Stimulated activated CD4-positive, alpha-beta T cell treated with anti-CD3 and anti-CD28 coated beads, Interleukin-15, amount 100 ng/mL, for 24 hours (primary cell): ENCODE measurements at places on chromosomes 3 and 15.
A peak's percentile ranks its signal among the peaks of the same experiment; 100 is the strongest.

DNA sequence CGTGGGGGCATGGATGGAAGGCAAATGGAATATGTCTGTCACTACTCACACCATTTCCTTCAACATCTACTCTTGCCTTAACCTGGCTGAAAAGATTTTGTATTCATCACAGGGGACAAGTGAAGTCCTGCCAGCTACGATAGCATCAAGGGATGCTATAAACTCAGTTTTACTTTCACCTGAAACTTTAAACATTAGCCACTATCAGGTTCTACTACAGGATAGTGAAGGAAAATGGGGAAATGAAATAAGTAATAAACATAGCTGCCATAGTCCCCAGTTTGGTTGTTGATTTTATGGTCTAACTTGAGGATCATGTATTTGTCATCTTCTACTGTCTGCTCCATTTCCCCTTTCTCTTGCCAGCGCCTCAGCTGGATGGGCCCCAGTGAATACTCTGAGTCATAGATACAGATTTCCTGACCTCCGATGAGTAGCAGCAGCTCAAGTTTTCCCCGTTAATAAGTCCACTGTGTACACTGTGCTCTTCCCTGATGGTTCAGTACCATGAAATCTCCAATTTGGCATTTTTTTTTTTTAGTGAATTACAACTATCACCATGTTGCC, 338.2 kb upstream of the SLCO3A1 start:
- DNase-seq: no peak

DNA sequence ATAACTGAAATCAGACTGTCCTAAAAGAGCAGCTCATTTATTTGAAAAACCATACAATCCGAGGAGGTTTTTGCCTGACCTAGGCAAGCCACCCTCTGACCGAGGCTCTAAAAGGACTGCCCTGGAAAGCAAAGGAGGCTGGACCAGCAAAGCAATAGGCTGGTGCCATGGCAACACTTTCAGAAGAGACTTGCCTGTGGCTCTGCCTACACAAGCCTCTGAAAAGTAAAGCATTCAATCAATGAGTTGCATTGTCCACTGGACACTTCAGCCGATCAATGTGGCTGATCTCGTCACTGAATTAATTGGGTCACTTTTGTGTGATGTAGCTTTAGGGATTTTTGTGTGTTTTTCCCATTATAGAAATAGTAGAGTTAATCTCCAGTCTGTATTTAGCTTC, 99.1 kb upstream of the SEMA6D start:
- no peak for DNase-seq

GRCh38 chr3:127112796-127113570, 79.9 kb upstream of the PRR23E start:
- DNase-seq: no peak

DNA sequence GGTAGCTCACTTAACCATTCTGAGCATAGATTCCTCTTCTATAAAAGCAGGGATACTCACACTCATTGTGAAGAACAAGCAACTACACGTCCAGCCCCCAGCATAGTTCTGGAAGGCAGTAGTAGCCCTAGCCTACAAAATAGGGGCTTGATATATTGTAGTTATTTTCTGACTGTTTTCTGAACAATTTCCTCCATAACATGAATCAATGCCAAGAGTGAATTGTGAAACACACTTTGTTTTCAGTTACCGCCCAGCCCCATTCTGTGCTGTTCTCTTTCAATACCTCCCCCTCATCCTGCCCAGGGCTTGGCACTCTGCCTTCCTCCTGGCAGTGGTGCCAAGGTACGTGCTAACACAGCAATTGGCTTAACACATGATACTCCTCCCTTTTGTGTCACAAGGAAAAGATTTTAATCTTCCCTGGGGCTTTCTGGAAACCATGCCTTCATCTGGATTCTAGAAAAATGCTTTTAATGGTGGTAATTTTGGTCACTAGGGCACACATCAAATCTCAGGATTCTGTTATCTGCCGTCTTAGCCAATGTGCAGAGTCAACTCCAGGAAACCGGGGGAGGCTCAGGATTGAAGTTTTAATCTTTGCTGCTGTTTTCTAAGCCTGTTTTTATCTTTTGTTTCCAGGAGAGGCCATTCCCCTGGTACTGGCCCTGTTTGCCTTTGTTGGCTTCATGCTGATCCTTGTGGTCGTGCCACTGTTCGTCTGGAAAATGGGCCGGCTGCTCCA, 37.2 kb downstream of the IL20RB start:
- peak; percentile 15 for DNase-seq

- DNase-seq: no peak
Measured at GRCh38 chr3:66497985-66498671, 2.7 kb downstream of the LRIG1 start.

DNA sequence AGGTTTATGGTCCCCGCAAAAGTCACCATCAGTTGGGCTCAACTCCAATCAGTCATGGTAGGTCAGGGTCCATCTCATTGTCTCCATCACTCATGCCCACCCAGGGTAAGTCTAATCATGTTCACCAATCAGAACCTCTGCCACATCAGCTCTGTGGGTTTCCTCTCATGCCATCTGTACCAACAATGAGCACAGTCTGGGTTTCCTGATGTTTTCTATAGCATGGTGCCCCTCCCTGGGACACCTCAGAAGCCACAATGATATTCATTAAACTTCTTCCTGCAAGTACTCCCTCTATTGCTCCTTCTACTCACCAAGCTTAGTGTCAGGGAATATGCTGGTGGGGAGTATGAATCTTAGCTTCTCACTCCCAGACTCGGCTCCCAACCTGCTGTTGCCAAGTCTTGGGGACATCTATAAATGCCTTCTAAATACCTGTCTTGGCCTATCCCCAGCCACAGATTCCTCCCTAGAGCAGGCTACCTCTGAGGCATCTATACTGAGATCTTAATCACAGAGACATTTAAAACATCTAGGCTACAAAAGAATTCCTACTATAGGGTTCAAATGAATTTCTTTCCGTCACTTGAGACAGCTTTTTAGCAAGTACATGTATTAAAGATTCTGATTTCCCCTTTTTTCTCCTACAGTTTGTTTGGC, 5.0 kb upstream of the CCR2 start:
- DNase-seq: no peak

GRCh38 chr3:54232618-54233017, 110.3 kb downstream of the CACNA2D3 start:
- no peak for DNase-seq

GRCh38 chr15:33844186-33844585, 124.1 kb upstream of the CHRM5 start:
- DNase-seq: no peak

DNA sequence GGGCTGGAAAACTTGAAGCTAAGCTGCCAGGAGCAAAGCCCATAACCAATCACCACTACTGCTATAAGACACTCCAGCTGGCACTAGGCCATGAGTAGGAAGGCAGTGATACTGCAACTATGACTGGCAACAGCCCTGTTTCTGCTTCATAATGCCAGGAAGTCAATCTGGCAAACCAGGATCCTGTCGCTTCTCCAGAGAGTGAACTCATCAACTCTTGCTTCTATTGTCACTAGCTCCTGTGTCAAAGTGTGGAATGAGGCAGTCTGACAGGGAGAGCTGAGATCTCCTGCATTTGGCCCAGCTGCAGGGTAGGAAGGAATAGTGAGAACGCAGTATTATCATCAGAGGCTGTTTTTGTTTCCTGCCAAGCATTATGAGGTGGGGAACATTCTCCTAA, 105.3 kb downstream of the CTNNB1 start:
- DNase-seq: no peak

GRCh38 chr3:135889443-135889842, 76.1 kb upstream of the PPP2R3A start:
- no peak for DNase-seq

DNA sequence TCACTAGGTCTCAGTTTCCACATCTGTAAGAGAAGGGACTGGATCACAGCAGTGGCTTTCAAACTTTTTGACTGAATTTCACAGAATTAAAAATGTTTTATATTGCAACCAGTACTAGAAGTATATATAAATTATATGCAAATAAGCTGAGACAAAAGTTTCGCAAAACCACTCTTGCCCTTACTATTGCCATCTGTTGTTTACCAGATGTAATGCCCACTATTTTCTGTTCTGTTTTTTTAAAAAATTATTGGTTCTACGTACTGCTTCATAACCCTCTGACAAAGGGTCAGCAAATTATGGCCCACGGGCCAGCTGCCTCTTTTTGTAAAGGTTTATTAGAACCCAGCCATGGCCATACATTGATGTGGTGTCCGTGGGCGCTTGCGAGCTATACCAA, 44.8 kb downstream of the PDIA5 start:
- no peak for DNase-seq

- no peak for DNase-seq
Measured at GRCh38 chr3:64828276-64828675, 140.5 kb upstream of the ADAMTS9 start.

- peak; percentile 45 for DNase-seq
Measured at GRCh38 chr3:123576122-123576521, 8.7 kb downstream of the HACD2 start.

GRCh38 chr3:126466886-126467610, 8.6 kb downstream of the ZXDC start:
- DNase-seq: no peak

- no peak for DNase-seq
Measured at GRCh38 chr3:189446959-189447560, 184.1 kb upstream of the TP63 start.

DNA sequence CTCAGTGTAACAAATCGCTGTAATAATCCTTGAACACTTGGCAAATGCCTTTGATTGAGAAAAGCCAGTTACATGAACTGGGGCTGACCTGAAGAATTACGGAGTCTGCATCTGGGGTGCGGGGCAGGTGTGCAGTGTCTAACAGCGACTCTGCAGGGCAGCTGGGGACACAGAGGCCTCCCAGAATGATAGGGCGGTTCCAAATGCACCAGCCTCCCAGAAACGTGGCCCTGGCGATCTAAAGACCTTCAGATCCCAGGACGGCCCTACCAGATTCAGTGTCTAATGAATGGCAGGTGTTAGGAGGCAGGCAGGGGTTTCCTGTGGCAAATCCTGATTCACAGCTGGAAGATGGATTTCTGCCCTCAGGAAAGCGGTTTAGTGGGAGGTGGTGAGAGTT, 100.5 kb upstream of the RGMA start:
- DNase-seq: no peak

- DNase-seq: no peak
Measured at GRCh38 chr3:81375921-81376320, 385.5 kb downstream of the GBE1 start.

DNA sequence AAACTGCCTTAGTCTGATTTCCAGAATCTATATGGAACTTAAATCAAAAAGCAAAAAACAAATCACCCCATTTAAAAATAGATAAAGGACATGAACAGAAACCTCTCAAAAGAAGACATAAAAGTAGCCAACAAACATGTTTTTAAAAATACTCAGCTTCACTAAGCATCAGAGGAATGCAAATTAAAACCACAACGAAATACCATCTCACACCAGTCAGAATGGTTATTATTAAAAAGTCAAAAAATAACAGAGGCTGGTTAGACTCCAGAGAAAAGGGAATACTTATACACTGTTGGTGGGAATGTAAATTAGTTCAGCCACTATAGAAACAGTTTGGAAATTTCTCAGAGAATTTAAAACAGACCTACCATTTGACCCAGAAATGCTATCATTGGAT, 367.9 kb downstream of the ZIC4 start:
- DNase-seq: no peak

GRCh38 chr15:34161329-34161963, 48.5 kb downstream of the KATNBL1 start:
- DNase-seq: no peak
